ENCODE measurements at places on chromosomes 13 and 19.

GRCh38 chr13:50747737-50748350 lies 95.6 kb downstream of the DLEU7 start:
- DNase-seq: no peak

DNA sequence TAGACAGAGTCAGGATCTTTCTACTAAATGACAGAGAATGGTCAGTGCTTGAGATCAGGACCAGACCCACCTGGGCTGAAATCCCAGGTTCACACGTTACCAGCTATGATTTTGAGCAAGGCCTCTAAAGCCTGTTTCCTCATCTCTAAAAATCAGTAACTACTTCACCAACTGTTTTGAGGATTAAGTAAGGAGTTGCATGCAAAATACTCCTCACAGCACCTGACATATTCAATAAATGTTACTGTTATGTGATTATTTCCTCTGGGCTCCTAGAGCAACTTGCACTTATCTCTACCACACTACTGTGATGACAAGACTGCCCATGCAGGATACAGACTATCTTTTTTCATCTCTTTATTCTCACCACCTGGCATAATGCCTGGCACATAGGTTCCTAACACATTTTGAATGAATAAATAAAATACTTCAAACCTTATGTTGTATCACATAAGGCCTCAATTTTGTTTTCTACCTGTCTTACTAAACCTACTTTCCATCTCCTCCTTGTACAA lies 1.8 kb downstream of the KATNAL1 start:
- no peak for DNase-seq

DNA sequence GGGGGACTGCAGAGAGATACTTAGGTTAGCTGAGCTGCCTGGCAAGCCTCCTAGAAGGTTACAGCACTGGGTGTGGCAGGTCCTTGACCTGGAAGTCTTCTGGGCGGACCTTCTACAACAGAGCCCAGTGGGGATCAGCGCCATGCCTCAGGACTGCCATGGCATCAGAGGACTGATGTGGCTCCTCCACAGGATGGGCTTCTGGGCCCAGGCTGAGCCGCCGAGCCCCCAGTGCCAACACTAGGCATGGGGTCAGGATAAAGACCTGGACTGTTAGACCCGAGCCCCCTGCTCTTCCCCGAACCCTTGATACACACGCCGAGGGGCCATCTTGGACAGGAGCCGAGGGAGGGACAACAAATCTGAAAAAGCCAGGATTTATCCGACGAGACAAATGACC lies 64.0 kb upstream of the SOX21 start:
- DNase-seq: no peak

GRCh38 chr19:40521276-40521675 lies 54.5 kb downstream of the SPTBN4 start:
- DNase-seq: no peak

DNA sequence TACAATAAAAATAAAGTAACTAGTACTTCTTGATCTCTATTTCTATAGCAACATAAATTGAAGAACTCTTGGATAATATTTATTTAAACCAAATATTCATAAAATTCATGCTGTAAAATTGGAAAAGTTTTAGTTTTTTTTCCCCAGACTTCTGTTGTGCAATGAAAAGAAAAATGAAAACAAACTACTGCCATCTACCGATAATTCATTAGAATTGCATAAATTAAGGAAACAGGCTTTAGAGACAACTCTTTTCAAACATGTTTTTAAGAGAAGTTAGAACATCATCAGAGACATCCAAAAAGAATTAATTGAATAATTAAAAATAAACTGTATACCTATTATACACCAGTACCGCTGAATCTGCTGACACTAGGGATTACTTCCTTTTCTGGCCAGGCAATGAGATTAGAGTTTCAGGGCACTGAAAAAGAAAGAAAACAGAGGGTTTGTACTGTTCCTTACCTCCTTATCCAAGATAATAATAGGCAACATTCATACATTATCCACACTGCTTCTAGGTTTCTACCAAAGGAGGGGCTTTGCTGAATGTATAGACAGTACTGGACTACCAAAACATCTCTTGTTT lies 4.9 kb downstream of the CCDC122 start:
- no peak for DNase-seq

DNA sequence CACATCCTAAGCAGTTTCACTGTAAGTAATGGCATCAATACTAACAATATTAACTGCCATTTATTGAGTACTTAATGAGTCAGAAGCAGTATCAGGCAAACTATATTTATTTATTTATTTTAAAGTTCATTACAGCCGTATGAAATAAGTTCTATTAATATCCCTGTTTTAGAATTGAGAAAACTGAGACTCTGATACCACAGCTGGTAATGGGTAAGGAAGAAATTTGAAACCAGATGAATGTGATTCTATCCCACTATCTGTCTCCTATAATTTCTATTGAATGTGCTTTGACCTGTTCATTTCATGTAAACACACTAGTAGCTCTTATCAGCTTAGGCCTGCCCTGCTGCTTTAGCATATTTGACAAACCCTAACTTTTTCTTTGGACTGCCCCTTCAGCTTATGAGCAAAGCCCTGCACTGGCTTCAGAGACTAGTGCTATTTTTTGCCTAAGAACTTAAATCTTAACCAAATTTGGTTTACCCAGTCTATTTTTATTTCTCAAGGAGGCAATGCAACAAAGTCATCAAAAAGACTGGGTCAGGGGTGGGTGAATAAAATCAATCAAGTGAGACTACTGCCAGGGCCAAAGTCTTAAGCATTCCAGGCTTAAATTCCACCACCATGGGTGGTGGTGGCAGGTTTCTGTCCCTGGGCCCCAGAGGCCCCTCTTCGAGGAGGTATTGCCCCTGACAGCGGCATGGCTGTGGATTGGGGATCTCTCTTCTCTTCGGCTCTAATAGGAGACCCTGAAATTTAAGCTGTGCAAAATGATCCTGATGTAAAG lies 143.4 kb downstream of the DLEU7 start:
- no peak for DNase-seq

- DNase-seq: no peak
These were observed 2.0 kb upstream of the PTOV1 start for GRCh38 chr19:49848938-49849337.

- DNase-seq: no peak
These were observed 12.5 kb downstream of the NOP53 start for GRCh38 chr19:47757617-47758442.

DNA sequence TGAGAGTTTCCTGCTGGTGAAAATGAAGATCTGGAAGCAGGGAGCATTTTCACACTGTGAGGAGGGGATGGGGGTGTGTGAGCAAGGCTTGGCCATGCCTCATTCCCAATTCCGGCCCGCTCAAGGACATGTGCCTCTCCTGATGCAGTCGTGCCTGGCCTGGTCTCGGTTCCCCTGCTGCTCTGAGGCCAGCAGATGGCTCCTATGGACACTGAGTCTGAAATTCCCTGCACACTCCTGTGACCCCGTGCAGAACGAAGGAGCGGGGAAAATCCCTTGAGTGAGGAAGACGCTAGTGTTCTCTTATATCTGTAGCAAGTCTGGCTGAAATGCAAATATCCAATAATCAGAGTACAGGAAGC lies 363 bp upstream of the ZNF763 start:
- no peak for DNase-seq

GRCh38 chr19:48230555-48231129 lies 25.1 kb downstream of the CARD8 start:
- no peak for DNase-seq

DNA sequence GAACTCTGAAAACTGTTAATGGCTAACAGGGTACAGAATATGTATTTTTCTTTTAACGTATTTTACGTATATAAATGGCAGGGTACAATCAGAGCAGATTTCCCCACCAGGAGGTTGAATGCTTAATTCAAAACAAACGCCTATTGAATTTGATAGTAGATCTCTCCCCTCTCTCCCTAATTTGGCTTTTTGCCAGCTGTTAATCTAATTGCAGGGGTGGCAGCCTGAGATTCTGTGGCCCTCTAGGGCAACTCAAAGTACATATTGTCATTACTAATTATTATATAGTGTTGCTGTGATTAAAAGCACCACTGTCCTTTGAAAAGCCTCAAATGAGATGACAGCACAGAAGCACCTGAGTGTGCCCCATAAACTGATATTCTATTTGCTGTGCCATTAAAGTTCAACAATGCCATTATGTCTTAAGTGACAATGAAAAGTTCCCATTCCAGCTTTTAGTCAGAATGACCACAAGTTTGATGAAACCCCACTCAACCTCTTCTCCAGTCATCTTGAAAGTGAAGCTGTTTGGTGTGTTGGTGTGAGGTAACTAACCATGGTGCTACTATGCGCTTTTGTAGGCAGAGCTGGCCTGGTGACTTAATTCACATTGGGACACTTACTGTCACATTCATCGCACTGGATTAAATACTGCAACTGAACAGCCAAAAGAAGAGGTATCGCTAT lies 351.4 kb downstream of the KCNRG start:
- no peak for DNase-seq

GRCh38 chr13:38735665-38736440 lies 49.0 kb downstream of the FREM2 start:
- DNase-seq: no peak

- no peak for DNase-seq
These were observed 1237.8 kb downstream of the SLITRK5 start for GRCh38 chr13:88908961-88909441.

- DNase-seq: no peak
These were observed 147.4 kb downstream of the STK24 start for GRCh38 chr13:98429531-98429930.

- DNase-seq: no peak
These were observed 25.8 kb upstream of the LDLR start for GRCh38 chr19:11063434-11063833.

DNA sequence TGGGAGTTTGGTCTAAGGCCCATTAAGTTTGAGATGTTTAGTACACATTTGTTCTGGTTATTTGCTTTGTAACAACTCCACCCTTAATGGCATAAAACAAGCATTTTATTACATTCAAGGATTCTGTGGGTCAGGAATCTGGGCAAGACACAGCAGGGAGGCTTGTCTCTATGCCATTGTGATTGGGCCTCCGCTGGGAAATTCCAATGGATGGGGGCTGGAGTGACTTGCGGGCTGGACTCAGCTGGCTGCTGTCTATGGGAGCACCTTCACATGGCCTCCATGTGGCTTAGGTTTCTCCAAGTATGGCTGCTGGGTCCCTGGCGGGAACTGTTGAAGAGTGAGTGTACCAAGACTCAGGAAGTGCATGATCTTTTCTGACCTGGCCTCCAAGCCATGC lies 159.0 kb downstream of the PAN3 start:
- no peak for DNase-seq

- no peak for DNase-seq
These were observed 2.9 kb downstream of the PLEKHG2 start for GRCh38 chr19:39415111-39416046.

- no peak for DNase-seq
These were observed 4.9 kb downstream of the MED26 start for GRCh38 chr19:16623066-16623465.

- DNase-seq: no peak
These were observed 598.1 kb downstream of the TBC1D4 start for GRCh38 chr13:74883834-74884233.

DNA sequence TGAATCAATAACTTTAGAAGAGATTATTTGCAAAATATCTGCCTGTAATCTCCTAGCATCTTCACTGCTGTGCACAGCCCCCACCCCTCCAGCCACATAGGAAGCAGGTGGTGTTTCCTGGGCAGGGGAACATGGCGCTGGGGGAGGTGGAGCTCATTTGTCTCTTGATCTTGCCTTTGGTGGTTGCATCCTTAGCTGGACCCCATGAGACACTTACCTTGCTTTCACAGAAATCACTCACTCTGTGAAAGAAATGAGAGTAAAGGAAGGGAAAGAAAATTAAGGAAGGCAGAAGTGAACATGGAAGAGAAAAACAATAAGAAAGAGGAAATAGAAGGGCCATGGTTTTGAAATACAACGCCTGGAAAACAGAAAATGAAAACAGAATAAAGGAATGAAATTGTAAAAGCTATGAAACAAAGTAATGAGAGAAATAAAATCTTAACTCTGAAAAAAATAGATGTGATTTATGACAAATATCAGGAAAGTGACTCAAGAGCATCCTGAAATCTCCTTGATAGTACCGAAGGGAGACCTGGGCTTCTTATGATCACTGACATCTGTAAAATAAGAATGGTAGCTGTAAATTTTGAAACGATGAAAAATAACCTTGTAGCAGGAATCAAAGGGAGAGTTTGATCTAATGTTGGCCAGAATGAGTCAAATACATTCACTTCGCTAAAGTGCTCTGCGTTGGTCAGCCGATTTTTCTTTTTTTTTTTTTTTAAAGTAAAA lies 17.2 kb upstream of the RNASEH2B start:
- DNase-seq: no peak

- no peak for DNase-seq
These were observed 287.5 kb downstream of the ATP8A2 start for GRCh38 chr13:25659091-25659795.

GRCh38 chr13:107512551-107512950 lies 702.8 kb downstream of the LIG4 start:
- no peak for DNase-seq

Data from activated CD4-positive, CD25-positive, alpha-beta regulatory T cell (primary cell).